ENCODE measurements at places on chromosomes 1 and 21.

DNA sequence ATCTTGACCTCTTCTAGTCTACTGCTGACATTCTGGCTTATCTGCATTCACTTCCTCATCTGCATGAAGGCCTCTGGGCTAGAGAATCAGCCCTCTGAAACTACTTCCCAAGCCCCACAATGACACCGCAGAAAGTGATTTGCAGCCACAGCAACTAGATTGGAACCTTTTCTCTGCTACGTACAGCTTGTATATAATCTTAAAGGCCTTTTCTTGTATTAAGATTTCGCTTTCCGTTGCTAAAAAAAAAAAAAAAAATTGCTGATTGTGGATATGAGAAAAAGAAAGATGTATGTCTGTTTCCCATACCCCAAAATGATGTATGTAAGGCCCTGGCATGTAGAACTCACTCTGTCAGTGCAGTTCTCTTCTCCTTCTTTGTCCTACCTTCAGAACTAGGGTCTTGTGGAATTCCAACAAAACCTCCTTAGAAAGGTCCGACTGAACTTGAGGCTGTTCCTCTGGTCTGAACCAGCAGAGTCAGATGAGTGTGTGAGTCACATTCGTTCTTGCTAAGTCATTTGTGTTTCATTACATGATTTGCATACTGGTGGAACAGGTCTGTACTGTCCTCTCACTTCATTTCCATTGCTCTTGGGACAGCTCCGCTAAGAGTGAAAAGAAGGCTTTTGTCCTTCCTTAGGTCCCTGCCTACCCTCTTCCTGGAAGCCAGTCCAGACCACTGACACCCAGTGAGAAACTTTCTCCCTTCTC is 62.7 kb downstream of the PLPP3 start:
- no peak for DNase-seq

DNA sequence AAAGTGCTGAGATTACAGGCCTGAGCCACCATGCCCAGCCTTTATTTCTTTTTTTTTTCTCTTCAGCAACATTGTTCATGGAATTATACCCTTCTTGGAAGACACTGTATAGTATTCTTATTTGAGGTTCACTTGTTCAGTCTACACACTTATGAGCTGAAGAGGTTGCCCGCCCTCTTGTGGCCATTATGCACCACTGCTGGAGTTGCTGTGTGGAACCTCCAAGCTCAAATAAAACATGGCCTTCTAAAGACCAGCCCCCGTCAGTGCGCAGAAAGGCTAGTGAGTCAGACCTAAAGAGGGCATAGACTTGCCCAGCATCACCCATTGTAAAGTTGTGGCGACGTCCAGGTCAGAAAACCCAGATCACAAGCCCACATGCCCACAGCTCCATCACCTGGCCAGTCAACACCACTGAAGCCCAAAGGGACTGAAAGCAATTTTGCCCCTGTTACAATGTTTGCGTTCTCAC is 20.4 kb downstream of the LURAP1 start:
- DNase-seq: peak; percentile 73

DNA sequence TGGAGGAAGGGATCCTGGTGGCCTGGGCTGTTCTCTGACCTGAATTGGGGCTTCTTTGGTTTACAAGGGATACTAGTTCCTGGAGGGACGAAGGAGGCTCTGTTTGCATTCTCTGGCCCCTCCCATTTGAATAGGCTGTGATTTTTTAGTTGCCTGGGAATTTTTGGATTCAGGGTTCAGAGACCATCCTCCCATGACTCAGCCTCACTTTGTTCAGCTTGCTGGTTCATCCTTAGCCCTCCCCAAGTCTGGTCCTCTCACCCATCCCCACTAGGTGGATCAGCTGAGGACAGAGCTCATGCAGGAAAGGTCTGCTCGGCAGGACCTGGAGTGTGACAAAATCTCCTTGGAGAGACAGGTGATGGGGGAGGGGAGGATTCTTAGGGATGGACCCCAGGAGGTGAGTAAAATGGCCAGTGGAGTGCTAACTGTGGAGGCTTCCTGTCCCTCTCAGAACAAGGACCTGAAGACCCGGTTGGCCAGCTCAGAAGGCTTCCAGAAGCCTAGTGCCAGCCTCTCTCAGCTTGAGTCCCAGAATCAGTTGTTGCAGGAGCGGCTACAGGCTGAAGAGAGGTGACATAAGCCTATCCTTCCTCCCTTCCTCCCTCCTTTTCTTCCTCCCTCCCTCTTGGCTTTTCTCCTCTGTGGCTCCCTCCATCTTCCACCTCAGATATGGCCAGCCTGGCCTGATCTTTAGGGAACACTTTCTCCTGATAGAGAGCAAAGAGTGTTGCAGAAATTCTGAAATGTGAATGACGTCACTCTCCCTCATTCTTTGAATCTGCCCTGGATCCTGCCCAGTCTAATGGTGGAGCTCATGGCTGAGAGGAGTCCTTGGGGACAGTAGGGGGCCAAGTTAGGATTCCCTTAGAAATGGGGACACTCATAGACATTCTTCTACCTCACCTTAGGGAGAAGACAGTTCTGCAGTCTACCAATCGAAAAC is 4.5 kb upstream of the TUFT1 start:
- no peak for DNase-seq

- DNase-seq: no peak
These were observed 10.5 kb downstream of the C1orf198 start for GRCh38 chr1:230857822-230858221.

GRCh38 chr1:247467129-247467528 is 9.2 kb upstream of the OR2B11 start:
- DNase-seq: no peak

DNA sequence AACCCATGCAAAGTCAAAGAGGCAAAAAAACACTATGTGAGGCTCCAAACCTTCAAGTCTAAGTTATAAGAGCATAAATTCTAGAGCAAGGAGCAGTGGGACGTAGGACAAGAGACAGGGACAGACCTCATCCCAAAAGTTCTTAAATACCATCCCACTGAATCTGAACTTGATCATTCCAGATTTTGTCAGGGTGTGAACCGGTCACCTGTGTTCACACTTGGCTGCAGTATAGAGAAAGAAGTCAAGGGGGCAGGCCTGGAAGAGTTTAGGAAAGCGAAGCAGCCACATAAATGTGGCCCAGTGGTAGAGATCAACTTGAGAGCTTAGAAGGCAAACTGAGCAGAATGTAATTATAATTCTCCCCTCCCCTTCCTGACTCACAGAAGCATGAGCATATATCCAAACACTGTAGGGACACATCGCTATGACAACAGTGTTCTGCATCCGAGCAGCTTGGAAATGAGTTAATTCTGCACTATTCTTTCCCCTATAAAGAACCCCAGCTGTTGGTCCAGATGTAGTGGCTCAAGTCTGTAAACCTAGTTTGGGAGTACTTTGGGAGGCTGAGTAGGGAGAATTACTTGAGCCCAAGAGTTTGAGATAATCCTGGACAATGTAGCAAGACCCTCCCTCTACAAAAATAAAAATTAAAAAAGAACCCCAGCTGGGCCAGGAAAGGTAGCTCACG is 2.7 kb downstream of the AKR7A2 start:
- no peak for DNase-seq

DNA sequence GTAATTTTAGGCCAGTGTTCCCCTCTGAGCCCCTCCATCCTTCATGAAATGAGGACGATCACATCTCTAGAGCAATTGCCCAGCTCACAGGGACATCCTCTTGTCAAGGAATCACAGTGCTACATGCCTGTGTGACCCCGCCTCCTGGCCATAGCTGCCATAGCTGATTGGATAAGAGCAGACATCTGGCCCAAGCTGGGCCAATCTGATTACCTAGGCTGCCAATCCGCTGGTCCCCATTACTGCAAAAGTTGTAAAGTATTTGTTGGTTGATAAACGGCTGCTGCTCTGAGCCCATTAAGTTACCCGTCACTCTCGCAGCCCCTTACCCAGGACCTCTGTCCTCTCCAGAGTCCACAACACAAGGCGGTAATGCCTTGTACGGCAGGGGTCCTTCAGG is 8.3 kb downstream of the NT5C1A start:
- no peak for DNase-seq

GRCh38 chr1:30200161-30200560 is 523.2 kb downstream of the MATN1 start:
- DNase-seq: no peak

- no peak for DNase-seq
These were observed 161.3 kb downstream of the GALNT2 start for GRCh38 chr1:230228236-230228897.

DNA sequence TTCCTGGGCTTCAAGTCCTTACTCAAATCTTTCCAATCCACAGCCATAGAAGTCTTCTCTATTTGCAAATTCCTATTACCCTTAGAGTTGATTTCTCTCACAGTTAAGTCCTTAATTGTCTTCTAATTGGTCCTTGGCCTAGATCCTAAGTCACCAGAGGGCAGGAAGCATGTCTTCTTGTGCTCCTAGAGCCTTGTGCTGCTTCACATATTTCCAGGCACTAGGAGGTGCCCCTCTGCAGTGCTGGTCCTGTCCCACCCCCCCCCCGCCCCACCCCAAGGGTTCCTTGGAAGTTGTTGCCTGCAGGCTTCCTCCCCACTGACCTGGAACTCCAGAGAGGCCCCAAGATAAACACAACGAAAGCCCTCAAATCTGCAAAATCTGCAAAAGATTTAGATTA is 28.1 kb upstream of the TARBP1 start:
- DNase-seq: no peak

- no peak for DNase-seq
These were observed 110.4 kb downstream of the PATJ start for GRCh38 chr1:61852670-61853015.

Data from right forelimb (tissue), 1 donor.